ENCODE measurements at places on chromosomes 11 and 22. TPM values are rescaled to one million over a fixed set of nuclear protein-coding genes. Genes with fewer than 3 reads are reported as not detected.

Gene ZFTA
- polyA plus RNA-seq, result 4.4 TPM

Gene SHANK3
- 5.4 TPM for polyA plus RNA-seq

Gene C11orf91
- not detected for polyA plus RNA-seq

Gene PGR
- 0.46 TPM for polyA plus RNA-seq

Gene KCNQ1
- 29.3 TPM for polyA plus RNA-seq

Gene KCNJ1
- polyA plus RNA-seq, result not detected

Gene RGL4
- polyA plus RNA-seq, result 2.9 TPM

Gene C11orf97
- polyA plus RNA-seq, result not detected

Gene ZNF70
- polyA plus RNA-seq, result 0.61 TPM

Gene IRAG1
- 17.2 TPM for polyA plus RNA-seq

Gene DGKZ
- polyA plus RNA-seq, result 26.9 TPM

Gene NPAS4
- polyA plus RNA-seq, result not detected

Gene TBX10
- polyA plus RNA-seq, result not detected

Gene SLC17A6
- not detected for polyA plus RNA-seq

Gene PPME1
- 15.4 TPM for polyA plus RNA-seq

Gene POU2AF2
- 2.4 TPM for polyA plus RNA-seq

Gene TUBA8
- 3.5 TPM for polyA plus RNA-seq

Gene KCNK4
- polyA plus RNA-seq, result not detected

Gene SLC22A6
- polyA plus RNA-seq, result not detected

Gene SMTNL1
- not detected for polyA plus RNA-seq

Gene TEX12
- not detected for polyA plus RNA-seq

Gene RFPL1
- polyA plus RNA-seq, result not detected

Gene OR52H1
- polyA plus RNA-seq, result not detected

Gene SHANK2
- polyA plus RNA-seq, result 1.6 TPM

Gene SUSD2
- 5.7 TPM for polyA plus RNA-seq

Gene KRTAP5-1
- 0.50 TPM for polyA plus RNA-seq

Gene RIBC2
- polyA plus RNA-seq, result 0.76 TPM

Gene PATE2
- polyA plus RNA-seq, result not detected

Gene CD151
- 262 TPM for polyA plus RNA-seq

Gene TLCD5
- 0.76 TPM for polyA plus RNA-seq

Measured in stomach (tissue), 19 donors.